Fibroblast of skin of abdomen (primary cell): ENCODE measurements at places on chromosomes 3 and 15.

- DNase-seq: peak; percentile 70
Observed at GRCh38 chr3:23923786-23924185, 6.9 kb downstream of the RPL15 start.

DNA sequence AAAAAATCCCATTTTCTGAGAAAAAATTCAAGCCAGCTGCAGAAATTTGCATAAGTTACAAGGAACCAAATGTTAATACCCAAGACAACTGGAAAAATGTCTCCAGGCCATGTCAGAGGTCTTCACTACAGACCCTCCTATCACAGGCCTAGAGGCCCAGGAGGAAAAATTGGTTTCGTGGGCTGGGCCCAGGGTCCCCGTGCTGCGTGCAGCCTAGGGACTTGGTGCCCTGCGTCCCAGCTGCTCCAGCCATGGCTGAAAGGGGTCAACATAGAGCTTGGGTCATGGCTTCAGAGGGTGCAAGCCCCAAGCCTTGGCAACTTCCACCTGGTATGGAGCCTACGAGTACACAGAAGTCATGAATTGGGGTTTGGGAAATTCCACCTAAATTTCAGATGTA, 78.0 kb downstream of the MYH15 start:
- no peak for DNase-seq

DNA sequence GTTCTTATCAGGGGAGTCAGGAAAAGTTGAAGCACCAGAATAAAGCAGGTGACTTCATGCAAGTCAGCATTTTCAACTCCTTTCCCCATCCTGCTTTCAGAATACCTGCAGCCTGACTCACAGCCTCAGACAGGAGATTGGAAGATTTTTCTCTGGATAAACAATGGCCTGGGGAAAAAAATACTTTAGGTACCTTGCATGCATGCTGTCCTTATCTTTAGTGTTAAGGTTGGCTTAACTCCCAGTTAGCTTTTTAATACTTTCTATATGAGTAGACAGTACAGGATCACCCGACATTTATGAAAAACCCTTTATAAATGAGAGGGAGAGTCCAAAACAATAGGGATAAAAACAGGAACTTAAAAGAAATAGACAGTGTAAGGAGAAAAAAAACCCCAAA, 53.6 kb downstream of the PAK2 start:
- DNase-seq: peak; percentile 84

GRCh38 chr3:32401556-32402081, 10.0 kb downstream of the CMTM7 start:
- peak; percentile 74 for DNase-seq

GRCh38 chr3:111932946-111933345, 45.9 kb upstream of the ABHD10 start:
- no peak for DNase-seq

DNA sequence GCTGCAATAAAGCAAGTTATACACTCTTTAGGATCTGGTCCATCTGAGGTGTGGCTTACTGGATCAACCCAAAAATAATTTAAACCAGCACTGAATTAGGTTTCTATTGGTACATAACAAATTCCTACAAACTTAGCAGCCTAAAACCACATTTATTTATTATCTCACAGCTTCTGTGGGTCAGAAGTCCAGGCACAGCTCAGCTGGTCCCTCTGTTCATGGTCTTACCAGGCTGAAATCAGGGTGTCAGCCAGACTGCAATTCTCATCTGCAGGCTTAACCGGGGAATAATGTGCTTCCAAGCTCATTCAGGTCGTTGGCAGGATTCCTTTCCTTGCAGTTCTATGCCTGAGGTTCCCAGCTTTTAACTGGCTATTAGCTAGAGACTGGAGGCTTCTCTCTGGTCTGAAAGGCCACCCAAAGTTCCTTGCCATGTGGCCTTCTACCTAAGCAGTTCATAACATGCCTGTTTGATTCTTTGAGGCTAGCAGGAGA, 477.4 kb upstream of the WNT5A start:
- no peak for DNase-seq

DNA sequence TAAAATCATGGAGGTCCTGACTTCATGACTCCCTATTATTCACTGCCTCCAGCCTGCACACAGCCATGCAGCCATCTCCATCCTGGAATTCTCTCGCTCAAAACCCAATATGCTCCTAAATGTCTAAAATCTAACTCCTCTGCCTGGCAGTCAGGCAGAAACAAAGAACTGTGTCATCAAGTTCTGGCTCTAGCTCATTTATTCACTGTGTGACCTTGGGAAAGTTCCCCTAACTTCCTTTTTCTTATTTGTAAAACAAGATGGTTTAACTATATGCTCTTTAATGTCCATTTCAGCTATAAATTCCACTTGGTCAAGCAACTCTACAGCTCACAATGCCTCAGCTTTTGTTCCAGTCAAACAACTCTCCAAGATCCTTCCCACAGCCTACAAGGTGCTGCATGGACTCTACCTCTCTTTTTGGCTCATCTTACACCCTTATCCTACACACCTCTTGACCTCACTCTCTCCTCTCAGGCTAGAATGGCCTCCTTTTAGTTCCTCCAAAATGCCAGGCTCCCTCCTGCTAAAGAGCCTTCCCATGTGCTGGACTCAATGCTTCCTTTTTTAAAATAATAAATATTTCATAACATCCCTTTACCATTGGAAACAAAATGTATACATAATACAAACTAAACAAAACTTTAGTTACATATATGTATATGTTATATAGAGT, 16.4 kb downstream of the PIK3CB start:
- no peak for DNase-seq

- peak; percentile 91 for DNase-seq
Observed at GRCh38 chr3:89116476-89116875, 9.1 kb downstream of the EPHA3 start.

DNA sequence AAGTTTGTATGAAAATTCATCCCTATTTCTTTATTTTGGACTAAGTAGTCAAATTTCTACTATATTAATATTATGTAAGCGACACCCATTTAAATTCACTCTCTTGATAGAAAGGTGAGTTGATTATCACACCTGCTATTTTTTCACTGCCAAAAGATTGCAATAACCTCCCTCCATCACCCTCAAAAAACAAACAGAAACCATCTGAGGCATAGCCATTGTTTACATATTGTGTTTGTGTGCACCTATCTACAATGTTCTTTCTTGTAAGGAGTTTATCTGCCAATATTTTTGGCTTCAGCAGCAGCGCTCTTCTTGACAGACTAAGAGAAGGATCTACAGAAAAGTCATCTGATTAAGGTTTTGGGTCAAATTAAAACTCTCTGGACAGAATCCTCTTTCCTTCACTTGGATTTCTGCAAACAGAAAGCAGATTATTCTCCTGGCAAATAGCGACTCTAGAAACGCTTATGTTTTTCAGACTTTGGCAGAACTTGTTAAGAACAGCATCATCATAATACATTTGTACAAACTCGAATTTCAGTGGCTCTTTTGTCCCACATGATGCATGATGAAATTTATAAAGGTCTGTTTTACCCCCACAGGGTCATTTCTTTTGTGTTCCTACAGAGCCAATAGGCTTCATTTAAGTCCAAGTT, 48.6 kb downstream of the KCNMB2 start:
- DNase-seq: no peak

DNA sequence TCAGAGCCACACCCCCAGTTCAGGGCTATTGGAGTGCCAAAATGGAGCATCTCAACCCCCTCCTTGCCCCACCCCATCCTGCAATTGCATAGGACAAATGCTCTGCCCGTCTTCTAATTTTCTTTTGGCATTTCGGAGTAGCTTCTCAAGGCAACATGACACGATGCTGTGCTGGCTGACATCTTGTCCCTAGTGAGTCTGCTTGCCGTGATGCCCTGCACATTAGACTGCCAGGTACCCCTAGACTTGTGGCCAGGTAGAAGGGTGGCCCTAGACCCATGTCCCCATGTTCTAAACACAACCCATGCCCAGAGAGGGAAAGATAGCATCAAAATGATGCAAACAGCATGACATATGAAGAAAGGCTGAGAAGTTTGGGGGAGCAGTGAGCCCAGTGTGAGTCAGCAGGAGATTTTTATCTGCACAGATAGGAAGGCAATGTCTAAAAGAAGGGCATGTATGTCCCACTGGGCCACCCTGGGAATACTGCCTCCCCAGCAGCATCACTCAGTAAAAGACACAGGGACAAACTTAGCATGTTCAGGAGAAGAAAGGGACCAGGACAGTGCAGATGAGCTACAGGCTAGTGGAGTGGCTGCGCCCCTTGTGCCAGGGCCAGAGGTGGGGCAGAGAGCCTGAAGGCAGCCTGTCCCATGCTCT, 36.8 kb downstream of the CA12 start:
- DNase-seq: peak; percentile 51

DNA sequence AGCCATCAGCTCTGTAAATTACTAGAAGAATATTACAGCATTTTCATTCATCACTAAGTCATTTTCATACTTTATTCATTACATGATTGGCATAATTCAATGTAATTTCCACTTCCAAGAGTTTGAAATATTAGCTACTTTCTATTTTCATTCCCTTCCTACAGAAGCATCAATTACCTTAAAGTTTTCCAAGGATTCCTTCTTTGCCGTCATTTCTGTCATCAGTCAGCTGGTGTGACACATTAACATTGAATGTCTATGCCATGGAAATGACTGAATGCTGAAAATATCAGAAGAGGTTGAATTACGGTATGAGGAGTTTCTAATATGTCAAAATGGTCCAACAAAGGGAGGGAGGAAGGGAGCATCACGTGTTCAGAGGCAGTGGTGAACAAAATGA, 718.2 kb upstream of the GRM7 start:
- no peak for DNase-seq

- DNase-seq: no peak
Observed at GRCh38 chr3:114902691-114903101, 244.4 kb downstream of the ZBTB20 start.

- DNase-seq: no peak
Observed at GRCh38 chr3:184236033-184236410, 6.6 kb downstream of the VWA5B2 start.

DNA sequence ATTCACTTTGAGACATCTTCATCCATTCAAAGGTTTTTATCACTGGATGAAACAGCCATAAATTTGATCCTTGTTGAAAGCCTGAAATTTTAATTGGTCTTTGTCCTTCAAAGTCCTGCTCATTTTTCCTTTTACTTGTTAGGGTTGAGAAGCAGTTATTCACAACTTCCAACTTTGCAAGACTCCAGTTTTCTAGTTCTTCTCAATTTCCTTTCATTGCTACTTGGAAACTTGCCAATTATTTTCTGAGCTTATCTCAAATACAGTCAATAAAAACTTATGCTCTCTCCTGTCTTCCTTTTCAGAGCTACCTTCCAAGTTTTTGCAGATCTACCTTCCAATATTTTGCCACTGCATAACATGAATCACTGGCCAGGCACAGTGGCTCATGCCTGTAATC, 23.7 kb upstream of the CD276 start:
- no peak for DNase-seq

DNA sequence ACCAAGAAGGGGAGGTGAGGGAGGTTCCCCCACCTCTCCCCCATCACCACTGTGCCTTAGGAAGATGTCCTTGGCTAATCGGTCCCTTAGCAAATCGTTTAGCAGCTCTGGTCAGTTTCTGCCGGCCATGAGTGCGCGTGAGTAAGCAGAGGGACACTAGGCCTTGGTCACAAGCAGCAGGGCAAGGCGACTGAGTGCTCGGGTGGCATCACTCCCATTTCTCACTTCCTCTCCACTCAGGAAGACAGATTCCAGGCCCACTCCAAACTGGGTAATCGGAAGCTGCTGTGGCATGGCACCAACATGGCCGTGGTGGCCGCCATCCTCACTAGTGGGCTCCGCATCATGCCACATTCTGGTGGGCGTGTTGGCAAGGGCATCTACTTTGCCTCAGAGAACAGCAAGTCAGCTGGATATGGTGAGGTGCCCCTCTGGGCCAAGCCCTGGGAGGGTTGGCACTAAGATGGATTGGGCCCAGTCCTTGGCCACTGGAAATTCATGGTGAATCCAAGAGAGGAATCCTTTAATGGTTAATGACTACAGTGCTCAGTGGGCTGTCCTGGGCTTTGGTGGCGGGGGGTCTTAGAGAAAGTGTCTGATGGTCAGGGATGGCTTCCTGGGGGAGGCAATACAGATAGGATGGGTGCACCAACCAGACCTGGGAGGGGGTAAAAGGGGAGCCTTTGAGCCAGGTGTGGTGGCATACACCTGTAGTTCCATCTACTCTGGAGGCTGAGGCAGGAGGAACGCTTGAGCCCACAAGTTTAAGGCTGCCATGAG, 4.0 kb downstream of the PARP3 start:
- DNase-seq: no peak

DNA sequence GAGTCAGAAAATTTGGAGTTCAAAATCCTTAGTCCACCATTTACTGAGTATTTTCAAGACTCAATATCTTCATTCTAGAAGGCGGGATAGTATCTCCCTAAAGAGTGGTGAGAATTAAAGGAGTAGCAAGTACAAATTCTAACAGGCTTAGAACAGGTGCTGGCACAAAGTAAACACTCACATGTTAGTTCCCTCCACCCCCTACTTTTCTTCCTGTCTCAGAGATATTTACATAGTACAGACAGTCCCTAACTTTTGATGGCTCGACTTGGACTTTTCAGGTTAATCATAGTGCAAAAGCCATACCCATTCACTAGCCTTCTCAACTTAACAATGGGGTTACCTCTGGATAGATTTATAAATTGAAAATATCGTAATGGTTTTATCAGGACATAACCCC, 476.2 kb upstream of the RASGRP1 start:
- no peak for DNase-seq

- no peak for DNase-seq
Observed at GRCh38 chr15:77786956-77787355, 154.2 kb upstream of the LINGO1 start.

GRCh38 chr3:34957677-34958076, 681.6 kb upstream of the ARPP21 start:
- peak; percentile 71 for DNase-seq

DNA sequence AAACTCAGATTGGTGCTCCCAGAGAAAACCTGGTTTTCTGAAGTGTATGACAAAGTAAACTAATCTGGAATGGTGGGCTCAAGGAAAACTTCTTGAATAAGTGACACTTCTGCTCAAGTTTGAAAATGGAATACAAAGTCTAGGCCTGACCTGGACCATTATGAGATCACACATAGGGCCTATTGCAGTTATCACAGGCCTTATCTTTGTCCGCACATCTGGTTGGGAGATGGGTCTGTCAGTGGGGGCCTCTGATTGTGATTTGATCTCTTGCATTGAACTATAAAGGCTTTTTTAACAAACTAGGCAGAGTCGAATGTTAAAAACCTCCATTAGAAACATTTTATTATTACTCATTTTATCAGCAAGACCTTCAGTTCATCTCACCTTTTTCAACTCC, 405.6 kb downstream of the PTPRG start:
- no peak for DNase-seq

DNA sequence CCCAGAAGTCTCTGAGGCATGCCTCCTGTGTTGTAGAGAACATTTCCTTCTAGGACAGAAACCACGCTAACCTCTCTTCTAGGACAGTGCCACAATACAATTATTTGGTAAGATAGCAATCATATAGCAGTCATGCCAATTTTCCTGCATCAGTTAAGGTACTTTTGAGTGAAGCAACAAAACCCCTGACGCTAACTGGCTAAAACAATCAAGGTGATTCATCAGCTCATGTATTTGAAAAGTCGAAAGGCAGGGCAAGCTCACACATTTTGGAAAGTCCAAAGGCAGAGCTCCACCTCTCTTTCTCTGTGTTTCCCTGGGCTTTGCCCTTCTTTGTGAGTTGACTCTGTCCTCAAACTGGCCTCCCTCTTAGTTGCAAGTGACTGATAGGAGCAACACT, 10.1 kb downstream of the TERC start:
- DNase-seq: no peak
